ENCODE measurements at places on chromosomes 2 and 18.

DNA sequence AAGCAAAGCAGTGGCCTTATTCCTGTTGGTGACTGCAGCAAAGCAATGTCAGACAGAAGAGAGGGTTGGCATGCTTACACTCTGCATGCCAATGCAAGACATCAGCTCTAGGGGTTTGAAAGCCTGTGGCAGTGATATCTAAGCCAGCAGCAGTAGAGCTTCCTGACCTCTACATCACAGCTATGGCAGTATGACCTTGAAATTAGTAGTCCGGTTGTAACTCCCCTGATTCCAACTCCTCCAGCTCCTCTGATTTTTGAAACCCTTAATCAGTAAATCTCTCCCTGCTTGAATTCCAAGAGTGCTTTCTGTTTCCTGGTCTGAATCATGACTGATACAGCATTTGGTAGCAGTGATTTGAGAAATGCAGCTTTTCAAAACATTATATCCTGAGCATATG, 60.0 kb upstream of the LRP1B start:
- no peak for DNase-seq

DNA sequence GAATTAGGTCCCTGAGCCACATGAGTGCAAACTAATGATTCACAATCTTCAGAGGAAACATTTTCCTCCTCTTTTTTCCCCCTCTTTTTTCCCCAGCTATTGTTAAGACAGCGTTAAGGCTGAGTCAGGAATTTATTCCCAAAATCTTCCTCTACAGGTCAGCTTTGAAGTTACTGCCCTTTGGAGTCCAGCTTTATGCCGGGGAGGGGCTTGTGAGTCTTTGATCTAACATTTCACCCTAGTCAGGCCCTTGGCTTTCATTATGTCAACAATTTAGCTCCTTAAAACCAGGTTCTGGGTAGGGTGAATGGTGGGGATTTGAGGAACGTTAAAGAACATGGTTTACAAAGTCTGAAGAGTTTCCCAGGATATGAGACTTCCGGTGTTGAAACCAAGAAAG, 91.0 kb upstream of the LYPD1 start:
- DNase-seq = no peak

DNA sequence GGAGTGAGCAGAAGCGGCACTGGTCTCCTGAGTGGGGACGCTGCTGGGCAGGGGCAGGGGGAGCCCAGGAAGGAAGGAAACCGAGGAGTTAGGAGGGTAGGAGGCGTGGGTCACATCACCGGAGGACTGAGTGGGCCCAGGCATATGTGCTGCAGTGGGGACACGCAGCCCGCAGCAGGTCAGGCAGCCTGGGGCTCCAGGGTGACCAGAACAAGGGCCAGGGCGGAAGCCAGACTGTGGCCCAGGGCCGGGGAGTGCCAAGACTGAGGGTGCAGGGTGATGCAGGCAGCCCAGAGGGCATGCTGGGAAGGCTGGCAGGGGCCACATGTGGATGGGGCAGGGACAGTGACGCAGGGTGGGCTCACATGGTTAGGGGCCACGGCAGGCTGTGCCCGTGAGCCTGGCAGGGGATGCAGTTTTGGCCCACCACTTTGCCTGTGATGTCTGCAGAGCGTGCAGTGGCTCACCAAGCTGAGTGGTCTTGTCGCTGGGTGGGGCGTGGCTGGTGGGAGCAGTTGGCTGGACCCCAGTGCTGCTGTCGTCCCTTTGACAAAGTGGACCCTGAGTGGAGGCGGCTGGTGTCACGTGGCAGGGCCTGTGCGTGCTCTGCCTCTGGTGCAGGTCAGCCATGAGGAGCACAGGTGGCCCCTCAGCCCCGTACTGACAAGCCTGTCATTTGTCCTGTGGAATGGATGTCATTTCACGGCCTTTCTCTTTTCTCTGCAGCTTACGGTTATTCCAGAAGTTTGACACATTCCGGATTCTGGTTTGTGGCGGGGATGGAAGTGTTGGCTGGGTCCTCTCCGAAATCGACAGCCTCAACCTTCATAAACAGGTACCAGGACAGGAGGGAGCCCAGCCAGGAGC, 87.1 kb downstream of the DGKD start:
- DNase-seq = no peak

DNA sequence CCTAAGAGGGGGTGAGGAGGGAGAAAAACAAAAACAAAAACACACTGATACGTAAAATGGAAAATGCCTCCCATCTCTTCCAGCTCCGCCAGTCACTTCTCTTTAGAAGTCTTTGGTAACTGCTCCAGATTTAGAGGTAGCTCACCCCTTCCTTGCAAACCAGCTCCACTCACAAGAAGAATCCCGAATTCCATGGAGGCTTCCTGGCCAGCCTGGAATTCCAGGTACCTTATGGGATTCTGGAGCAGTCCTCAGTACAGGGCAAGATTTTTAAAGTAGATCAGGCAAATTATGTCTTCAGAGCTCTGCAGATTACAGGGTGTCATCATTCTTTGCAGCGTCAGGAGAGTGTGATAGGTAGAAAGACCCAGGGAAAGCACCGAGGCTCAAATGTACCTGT, 4.8 kb downstream of the STON1 start:
- no peak for DNase-seq

GRCh38 chr2:234212534-234212933, 162.0 kb downstream of the SPP2 start:
- DNase-seq = no peak

DNA sequence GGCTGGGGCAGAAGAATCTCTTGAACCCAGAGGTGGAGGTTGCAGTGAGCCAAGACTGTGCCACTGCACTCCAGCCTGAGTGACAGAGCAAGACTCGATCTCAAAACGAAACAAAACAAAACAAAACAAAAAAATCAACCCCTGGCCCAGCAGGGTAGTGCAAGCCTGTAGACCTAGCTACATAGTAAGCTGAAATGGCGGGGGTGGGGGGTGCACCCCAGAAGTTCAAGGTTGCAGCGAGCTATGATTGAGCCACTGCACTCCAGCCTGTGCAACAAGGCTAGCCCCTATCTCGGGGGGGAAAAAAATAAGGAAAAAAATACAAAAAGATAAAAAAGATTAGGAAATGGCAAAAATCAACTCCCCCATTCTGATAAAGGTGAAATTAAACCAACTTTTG, 6.4 kb downstream of the ATL2 start:
- no peak for DNase-seq

DNA sequence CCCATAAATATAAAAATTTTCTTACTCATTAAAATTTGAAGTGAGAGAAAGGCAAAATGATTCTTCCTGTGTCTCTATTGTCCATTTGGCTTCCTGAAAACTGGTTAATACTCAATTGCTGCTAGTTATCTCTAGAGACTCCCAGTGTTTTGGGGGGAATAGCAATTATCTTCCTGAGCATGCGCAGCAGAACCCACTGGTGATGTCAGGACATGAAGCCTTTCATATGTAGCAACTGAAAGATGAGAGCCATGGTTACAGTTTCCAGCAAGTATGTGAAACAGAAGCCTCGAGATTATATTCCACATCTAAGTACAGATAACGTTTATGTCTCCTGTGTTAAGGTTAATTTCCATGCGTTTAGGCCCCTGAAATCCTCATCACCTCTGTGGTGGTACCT, 254.3 kb upstream of the FIGN start:
- no peak for DNase-seq

Data from CMK (cell line).